ENCODE measurements at places on chromosomes 1 and 21.

GRCh38 chr1:67382292-67382691 lies 47.9 kb downstream of the SERBP1 start:
- no peak for DNase-seq

- DNase-seq: no peak
Observed at GRCh38 chr1:63318201-63318979, 4.0 kb upstream of the FOXD3 start.

- peak; percentile 79 for DNase-seq
Observed at GRCh38 chr1:178241057-178241456, 147.2 kb downstream of the RASAL2 start.

GRCh38 chr1:197302775-197303174 lies 34.7 kb downstream of the CRB1 start:
- DNase-seq: peak; percentile 30

DNA sequence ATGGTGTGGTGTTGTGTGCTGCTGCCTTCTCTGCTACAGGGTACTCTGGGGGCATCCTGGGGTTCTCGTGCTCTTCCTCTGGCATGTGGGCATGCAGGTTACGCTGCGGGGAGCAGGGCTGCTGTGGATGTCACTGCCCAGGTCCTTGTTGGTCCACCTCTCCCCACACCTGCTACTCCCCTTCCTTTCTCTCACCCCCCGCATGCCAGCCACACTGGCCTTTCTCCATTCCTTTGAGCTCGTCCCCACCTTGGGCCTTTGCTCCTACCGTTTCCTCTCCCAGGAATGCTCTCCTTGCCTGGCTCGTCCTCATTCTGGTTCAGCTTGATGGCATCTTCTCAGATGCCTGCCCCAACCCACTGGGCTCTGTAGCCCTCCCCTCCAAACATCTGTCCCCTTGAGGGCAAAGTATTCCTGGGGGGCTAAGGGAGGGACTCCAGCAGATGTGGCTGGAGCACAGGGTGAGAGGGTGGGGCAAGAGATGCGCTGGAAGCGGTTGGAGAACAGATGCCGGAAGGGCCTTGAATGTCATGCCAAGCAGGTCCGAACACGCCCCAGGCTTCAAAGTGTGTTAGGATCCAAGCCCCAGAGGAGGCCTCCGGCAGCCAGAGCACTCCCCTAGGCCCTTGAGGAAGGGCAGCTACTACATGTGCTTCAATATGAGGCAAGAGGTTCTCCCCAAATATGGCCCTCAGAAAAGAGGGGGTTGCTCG lies 23.4 kb downstream of the DMRTB1 start:
- no peak for DNase-seq

DNA sequence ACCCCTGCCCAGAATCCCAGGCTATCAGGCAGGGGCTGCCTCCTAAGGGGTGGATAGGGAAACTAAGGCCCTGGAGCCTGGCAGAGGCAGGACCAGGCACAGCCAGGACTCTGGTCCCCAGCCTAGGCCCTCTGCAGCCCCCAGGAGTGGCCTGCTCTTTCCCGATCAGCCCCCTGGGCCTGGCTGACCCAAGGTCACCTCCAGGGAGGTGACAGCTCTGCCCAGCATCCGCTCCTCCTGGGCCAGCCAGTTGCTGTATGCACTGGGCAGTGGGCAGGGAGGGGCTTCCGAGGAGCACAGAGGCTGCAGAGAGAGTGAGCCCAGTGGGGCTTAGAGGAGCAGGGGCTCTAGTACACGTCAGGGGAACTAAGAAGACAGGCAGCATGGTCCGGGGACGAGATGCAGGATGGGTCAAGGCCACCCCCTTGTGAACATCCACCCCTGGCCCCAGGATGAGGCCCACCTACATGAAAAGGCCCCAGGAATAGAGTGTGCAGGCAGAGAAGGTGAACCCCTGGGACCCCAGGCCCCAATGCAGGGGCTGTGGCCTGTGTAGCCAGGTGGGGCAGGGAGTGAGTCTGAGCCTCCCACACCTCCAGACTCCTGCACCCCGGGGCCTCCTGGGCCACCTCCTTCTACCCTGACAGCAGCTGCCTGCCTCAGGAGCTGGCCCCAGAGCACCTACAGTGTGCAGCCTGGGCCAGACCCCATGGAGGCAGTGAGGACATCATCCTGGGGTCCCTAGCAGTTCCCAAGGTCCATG lies 32.8 kb downstream of the WNT9A start:
- DNase-seq: no peak

- DNase-seq: peak; percentile 74
Observed at GRCh38 chr1:115596080-115596780, 45.5 kb upstream of the VANGL1 start.

- no peak for DNase-seq
Observed at GRCh38 chr21:26096494-26097371, 73.8 kb downstream of the APP start.

DNA sequence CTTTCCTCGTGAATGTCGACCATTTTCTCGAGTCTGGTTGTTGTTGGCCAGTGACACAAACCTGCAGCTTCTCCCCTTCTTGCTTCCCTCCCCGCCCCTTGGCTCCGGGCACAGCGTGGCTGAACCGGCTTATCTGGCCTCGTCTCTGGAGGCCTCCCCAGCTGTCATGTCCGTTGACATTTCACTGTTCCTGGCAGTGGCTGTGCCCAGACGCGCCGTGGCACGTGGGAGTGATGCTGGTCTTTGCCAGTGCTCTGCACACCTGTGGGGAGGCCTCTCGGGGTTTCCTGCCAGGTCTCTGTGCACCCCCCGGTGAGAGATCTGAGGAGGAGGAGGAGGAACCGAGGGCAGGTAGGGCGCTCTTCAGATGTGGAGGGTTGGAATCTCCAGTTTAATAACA lies 23.7 kb downstream of the SKI start:
- no peak for DNase-seq

DNA sequence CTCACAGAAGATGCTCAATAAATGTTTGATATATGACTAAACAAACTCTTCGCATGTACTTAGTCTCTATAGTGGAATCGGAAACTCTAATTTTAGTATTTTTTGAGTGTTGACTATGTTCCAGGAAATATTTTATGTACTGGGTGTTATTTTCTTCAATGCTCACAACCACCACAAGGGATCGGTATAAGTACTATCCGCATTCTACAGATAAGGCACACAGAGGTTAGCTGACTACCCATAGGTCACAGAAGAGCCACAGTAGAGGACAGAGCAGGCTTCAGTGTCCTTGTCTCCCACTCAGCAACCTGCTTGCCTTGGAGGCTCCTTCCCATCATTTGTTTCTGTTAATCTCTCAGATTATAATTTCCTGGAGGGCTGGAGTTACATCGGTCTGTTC lies 451.3 kb downstream of the OMA1 start:
- DNase-seq: no peak

DNA sequence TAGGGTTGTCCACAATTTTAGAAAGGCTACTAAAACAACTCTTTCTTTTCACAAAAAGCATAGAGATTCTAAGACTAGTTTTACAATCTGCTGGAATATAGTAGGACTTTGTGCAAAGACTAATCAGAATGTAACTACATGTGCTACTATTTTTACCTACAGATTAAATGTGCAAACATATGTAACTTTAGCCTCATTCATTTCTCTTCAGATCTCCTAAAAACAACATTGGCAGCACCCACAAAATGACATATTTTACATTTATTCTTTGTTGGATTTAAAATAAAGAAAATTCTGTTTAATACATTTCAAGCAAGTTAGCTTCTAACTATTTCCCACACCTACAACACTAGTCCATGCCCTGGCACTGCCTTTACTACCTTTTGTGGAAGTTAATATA lies 292.2 kb downstream of the AKT3 start:
- DNase-seq: no peak

GRCh38 chr1:59900640-59901039 lies 25.9 kb downstream of the CYP2J2 start:
- DNase-seq: no peak

DNA sequence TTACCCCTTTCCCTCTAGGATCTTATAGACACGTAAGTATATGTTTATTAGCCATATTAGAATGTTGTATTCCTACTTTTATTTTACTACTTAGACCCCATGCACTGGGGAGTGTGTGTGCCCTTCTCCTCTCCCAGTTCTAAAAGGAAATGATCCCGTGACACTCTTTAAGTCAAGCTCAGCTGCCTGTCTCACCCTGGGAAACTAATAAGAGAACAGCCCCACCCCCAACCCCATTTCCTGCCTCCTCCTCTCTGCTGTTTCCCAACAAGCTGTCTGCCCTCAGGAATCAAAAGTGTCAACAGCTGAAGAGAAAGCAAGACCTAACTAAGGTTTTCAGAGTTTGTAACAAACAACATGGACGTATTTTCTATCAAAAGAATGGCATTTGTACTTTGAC lies 92.6 kb upstream of the VAV3 start:
- DNase-seq: peak; percentile 44

GRCh38 chr1:220825819-220826551 lies 39.3 kb downstream of the MTARC1 start:
- no peak for DNase-seq

- no peak for DNase-seq
Observed at GRCh38 chr21:15306271-15306670, 241.5 kb upstream of the NRIP1 start.

DNA sequence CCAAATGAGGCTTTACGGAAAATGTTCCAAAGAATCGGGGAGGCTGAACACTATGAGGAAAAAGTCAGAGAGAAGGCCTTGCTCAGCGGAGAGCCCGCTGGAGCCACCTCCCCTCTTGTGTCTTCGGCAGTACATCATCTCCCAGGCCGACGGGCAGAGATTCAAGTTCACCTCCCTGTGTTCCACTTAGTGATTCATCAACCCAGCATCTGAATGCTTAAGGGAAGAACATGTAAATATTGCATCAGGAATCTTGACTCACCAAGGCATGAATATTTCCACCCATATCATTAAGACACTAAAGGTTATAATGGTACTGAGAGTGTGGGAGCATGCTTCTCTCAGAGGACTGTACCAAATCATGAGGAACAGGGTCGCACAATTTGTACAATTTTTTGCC lies 172.5 kb downstream of the ST6GALNAC5 start:
- peak; percentile 80 for DNase-seq

GRCh38 chr1:169363046-169363730 lies 4.4 kb downstream of the NME7 start:
- peak; percentile 95 for DNase-seq

DNA sequence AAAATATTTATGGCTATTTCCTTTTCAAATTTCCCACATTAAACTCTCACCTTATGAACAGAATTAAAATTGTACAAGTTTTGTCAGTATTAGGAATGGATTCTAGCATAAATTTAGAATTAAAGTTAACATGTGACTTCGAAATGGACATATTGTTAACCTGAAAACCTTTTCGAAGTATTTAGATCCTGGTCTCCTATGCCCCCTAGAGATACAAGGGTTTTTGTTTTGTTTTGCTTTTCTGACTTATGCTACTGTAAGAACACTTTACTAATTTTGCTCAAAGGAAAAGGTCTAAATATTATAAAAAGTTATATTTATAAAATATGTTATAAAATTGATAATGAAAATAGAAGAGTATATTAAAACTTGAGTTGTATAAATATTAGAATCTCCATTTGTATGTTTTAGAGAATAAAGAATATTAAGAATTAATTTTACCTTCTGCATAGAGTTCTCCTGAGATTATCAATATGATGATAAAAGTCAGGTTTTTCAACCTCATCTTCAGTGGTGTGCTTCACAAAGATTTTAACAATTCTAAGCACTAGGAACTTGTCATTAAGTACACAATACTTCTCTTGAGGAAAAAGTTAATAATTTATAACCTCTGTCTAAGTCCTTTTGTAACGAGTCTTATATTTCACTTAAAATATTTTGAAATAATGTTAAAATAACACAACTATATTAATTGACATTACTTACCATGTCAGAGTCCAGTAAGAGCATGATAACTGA lies at the start of gene F13B:
F13B (minus strand) TSS at position 542 of the 738 bp plus-strand sequence; CDS start at position 505, 37 bp downstream.
- peak; percentile 17 for DNase-seq

DNA sequence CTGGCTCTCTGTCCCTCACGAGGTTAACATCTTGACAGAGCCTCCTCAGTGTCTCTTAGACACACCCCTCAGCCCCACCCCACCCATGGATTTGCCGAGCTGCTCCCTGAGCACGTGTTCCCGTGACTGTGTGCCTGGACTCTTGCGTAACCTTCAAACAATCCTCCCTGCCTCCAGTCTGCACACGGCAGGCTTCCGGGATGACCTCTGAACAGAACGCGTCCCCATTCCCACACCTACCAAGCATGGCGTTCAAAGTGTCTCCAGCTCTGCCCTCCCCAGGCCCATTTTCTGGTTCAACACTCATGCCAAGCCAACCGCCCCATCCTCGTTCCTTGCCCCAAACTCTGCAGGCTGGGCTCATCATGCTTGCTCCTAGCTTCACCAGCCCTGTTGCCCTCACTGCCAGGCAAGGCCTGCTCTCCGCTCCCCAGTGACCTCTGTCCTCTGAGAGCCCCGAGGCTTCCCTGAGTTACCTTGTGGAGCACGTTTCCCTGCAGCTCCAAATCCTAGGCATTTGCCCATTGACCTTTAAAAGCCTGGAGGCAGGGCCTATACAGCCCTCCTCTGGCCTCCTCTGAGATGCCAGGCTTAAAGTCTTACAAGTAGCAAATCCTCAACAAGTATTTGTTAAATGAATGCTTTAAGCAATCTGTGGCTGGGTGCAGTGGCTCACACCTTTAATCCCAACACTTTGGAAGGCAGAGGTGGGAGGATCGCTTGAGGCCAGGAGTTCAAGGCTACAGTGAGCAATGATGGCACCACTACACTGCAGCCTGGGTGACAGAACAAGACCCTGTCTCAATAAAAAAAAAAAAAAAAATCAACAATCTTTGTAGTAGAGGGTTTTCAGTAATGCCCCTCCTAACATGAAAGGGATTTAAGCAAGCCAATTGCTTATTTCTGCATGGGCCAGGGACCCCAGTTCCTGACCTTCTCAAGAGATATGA lies 5.0 kb downstream of the AGT start:
- peak; percentile 12 for DNase-seq

- DNase-seq: no peak
Observed at GRCh38 chr1:119428991-119429390, 14.0 kb downstream of the HSD3B2 start.

- peak; percentile 71 for DNase-seq
Observed at GRCh38 chr1:11929849-11930248, 3.6 kb upstream of the KIAA2013 start.

GRCh38 chr1:170424346-170424745 lies 107.6 kb upstream of the GORAB start:
- DNase-seq: peak; percentile 47

GRCh38 chr1:210938416-210938925 lies 195.5 kb downstream of the KCNH1 start:
- DNase-seq: no peak

GRCh38 chr21:44511219-44511937 lies 28.6 kb downstream of the KRTAP10-1 start:
- no peak for DNase-seq

GRCh38 chr1:172338295-172338735 lies 82.2 kb upstream of the C1orf105 start:
- no peak for DNase-seq

GRCh38 chr1:172638885-172639831 lies 19.7 kb upstream of the FASLG start:
- peak; percentile 97 for DNase-seq

- no peak for DNase-seq
Observed at GRCh38 chr21:37224861-37225839, 42.0 kb downstream of the VPS26C start.
